RPMI8226 (cell line): ENCODE measurements at places on chromosomes 12 and 14.

GRCh38 chr14:45976001-45976400 lies 675.6 kb downstream of the RPL10L start:
- no peak for DNase-seq

DNA sequence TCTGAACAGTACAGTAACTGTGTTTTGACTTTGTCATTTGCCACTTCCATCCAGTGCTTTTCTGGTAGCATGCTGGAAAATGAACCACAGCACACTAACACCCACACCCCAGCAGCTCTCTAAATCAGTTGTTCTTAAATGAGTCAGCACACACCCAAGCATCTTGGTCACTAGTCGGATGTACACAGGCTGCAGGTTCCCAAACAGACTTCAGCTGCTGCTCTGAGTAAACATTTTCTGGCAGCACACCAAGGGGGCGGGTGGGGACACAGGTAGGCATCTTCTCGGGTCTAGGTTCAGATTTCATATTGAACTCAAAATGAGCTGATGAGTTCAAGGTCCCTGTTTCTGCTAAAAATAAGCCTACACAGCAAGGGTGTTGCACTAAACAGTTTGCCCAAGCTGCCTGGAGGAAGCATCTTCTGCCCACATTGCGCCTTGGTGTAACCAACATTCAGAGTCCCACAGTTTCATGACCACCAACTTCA lies 39.8 kb downstream of the IFNG start:
- no peak for DNase-seq

DNA sequence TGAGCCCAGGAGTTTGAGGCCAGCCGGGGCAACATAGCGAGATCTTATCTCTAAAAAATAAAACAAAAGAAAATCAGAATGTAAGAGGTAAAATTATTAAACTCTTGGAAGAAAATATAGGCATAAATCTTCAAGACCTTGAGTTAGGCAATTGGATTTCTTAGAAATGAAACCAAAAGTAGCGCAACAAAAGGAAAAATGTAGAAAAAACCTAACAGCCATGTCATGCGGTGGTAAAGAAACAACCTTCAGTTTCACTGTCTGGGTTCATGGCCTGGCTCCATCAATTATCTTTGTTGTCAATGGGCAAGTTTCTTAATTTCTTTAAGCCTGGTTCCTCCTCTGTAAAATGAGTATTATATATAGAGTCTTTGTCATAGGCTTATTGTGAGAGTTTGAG lies 5.6 kb upstream of the GCH1 start:
- DNase-seq, result peak; percentile 12

GRCh38 chr14:36067428-36068187 lies 108.9 kb downstream of the PTCSC3 start:
- no peak for DNase-seq
